Neural crest cell (in vitro differentiated cells): ENCODE measurements at places on chromosomes 7 and 10.

DNA sequence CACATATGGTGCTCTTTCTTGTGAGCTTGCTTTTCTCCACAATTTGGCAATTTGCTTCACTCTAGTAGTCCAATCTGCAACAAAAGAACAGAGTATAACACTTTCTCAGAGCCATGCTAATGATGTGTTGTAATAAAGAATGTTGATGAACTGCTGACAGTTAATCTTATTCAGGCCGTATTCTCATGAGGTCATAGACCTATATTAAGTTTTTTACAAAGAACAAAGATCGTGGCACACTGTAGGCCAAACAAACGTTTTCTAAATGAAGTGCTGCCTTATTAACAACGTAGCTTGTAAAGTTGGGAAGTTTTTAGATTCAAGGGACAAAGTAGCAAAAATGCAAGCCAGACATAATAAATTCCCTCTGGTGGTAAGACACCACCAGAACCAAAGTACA, 160.1 kb downstream of the GALNT11 start:
- DNase-seq, result no peak

GRCh38 chr10:100725071-100725471, 20.3 kb upstream of the PAX2 start:
- no peak for DNase-seq

DNA sequence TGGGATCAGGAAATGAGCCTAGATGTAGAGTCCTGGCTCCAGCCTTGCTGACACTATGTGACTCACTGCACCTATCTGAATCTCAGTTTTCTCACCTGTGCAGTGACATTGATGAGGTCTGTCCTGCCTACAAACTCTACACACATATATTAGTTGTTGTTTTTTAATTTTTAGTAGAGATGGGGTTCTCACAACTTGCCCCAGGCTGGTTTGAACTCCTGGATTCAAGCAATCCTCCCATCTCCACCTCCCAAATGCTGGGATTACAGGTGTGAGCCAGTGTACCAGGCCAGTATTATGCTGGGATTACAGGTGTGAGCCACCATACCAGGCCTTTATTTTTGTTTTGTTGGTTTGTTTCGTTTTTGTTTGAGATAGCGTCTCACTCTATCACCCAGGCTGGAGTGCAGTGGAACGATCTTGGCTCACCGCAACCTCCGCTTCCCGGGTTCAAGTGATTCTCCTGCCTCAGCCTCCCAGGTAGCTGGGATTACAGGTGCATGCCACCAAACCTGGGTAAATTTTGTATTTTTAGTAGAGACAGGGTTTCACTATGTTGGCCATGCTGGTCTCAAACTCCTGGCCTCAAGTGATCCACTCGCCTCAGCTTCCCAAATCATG, 11.8 kb upstream of the DDIT4 start:
- DNase-seq, result no peak

GRCh38 chr10:8584666-8585065, 530.2 kb downstream of the GATA3 start:
- no peak for DNase-seq

- DNase-seq, result no peak
These were observed 513 bp downstream of the HOXA7 start for GRCh38 chr7:27155816-27156507.
